Stimulated activated CD4-positive, alpha-beta T cell treated with anti-CD3 and anti-CD28 coated beads, Interleukin-12 subunit alpha, Interleukin-12 subunit beta, amount 100 ng/mL, for 48 hours (primary cell): ENCODE measurements at places on chromosomes 5 and 9.

DNA sequence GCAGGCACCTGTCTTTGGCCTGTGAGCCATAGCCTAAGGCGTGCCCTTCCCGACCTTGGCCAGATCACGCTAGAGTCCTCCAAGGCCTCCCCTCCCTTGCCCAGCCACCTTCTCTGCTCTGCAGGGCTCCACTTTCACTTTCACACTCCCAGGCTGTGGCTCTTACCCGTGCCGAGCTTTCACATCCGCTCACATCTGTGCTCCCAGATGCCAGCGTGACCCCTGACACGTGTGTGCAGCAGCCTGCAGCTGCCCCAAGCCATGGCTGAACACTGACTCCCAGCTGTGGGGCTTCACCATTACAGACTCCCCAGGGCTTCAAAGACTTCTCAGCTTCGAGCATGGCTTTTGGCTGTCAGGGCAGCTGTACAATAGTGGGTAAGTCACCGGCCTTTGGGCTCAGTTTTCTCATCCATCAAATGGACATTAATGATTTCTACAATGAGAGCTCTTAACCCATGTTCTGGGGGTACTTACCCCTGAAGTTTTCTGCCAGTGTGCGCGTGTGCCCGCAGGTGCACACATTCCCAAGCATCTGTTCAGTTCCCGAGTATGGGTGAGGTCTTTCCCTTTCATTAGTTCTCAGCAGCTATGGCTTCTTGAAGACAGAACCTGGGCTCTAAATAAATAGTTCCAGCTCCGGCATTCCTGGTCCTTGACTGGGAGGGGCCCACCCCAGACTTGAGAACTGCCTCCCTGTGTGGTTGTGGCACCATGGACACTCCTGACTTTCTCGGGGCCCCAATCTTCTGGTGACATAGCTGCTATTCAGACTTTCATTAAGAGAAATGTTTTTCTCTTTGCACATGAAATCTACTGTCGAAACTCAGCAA is 118.6 kb downstream of the RGS3 start:
- peak; percentile 63 for DNase-seq

DNA sequence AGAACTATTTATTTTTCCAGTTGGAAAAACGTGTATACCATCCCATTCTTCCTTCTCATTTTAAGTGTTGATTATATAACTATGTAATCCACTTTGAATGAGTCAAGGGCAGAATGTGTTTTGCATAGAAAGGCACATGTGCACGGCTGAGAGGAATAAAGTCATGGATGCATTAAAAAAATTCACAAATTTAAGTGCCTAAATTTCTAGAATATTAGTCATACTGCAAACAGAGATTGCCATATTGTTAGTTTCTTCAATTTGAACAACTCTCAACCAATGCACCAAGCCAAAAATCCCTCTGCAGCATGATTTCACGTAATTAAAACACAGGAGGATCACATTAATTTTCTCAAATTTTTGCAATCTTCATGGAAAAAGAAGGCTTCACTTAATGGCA is 166.3 kb downstream of the MPDZ start:
- no peak for DNase-seq

DNA sequence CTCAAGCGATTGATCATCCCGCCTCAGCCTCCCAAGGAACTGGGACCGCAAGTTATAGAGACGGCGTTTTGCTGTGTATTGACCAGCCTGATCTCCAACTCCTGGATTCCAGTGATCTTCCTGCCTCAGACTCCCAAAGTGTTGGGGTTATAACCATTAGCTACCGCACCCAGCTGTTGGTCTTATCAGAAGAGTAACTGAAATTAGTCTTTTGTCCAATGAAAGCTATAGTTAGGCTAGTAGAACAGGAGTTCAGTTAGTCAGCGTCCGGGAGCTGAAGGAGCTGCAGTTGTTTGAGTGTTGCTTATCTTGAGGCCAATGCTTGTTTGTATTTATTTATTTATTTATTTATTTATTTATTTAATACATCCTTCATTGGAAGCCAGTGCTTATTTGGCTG is 3.2 kb upstream of the MIGA2 start:
- DNase-seq: no peak

DNA sequence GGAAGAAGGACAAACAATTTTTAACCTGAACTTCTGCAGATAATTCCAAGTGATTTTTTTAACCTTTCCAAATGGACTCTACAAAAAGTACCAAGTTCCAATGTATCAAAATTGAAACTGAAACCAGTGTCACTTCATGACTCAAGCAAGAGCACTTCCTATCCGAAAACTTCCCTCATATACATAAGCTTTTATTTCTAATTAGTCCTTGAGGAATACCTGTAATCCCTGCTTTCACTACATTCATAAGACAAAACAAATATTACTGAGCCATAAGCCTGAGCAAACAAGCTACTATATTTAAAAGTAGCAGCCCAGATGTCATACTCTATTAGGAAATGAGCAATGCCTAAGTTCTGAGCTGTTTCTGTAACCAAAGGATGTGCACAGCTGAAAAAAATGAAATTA is 224.4 kb downstream of the EBF1 start:
- DNase-seq: no peak

DNA sequence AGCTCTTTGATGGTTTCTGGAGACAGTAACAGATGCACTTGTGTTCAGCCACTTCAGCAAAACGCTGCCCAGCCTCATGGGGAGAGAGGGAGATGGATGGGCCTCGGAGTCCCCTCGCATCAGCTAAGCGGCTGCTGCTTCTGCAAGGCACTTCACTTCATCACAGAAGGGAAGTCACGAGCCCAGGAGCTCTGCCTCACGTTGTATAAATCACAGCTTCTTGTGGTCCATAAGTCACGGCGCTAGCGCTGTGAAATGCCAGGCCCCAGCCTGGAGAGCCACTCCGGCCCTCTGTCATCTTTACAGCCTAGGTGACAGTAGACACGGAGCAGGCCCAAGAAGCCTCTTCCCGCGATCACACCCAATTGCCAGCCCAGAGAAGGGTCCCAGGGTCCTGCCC is 23.4 kb downstream of the DBH start:
- DNase-seq: no peak

DNA sequence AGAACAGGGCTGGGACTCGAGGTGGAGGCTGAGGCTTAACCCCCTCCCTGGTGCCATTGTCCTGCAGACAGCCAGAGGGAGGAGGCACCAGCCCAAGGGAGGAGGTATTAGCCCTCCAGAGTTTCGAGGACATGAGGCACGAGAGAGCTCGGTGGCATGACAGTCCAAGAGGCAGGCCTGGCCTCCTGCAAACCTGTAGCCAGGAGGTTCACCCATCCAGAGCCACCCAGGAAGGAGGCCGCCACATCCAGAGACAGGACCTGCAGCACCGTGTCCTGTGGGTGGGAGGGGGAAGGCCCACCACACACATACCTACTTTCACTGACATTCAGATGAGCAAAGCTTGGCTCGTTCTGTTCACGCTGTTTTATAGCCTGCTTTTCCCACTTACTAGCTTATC is 75.2 kb upstream of the ADAMTS2 start:
- no peak for DNase-seq

DNA sequence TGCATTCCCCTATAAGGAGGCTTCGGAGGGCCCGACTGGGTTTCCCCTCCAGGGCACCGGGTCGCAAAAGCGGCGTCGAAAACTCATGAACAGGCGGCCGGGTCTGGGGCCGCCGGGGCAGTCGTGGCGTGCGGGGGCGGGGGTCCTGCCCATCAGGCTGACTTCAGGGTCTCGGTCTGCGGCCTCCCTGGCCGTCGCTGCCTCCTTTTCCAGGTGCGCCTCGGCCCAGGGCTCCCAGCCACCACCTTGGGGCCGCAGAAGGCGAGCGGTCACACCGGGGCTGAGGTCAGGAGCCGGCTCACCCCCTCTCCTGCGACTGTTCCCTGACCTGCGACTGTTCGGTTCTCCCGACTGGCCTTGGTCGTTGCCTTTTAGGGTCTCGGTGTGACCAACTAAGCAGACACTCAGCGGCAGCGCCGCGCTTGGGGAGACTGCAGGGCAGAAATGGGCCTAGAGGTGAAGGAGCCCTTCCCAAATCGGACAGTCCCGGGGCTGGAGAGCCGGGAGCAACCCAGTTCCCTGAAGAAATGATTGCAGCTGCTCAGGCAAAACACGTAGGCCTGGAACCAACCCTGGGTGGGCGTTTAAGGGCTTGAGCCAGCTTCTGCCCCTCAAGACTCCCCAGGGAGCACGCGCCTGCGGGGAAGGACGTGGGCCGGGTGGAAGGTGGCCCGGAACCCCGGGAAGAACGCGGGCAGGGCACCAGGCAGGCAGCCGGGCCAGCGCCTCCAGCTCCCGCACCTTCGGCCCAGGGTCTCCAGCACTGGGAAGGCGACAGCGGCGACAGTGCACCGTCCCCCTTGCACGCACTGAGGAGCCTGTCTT is 11.2 kb downstream of the IRX2 start:
- no peak for DNase-seq

DNA sequence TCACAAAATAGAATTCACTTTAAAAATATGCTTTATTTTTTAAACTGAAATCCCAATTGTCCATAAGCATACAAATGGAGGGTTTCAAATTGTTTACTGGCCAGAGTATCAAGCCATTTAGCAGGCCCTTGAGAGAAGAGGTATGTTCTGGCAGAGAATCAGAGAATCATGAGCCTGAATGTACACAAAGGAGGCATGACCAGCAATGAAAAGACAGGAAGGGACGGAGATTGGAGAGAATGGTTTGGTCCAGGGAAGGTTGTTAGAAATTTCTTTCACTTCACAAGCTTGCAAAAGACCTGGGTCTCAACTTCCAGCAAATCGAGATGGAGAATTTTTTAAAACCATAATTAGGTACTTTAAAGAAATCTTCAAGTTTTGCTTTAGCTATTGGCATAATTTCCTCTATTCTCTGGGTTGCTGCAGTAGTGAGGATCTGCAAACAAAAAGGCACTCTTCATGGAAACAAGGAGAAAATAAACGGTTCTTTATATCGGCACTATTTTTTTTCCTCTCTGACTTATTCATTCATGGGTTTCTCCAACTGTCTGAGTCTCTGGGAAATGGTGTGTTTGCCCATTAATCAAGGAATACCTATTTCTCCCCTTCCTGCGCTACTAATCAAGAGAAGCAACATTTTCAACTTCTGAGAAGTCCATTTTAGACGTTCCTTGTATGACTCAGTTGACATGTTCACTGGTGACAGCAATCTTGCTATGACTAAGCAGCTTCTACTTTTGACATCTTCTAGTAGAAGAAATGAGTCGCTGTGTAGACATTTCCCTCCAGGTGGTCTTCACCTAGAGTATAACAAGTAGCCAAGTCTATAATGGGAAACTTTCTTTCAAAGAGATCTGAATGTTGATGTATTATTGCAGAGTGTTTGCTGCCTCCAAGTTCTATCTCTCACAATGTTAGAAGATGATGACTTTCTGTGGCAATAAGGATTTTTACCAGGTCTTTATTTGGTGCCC is 23.1 kb upstream of the ERCC6L2 start:
- no peak for DNase-seq

DNA sequence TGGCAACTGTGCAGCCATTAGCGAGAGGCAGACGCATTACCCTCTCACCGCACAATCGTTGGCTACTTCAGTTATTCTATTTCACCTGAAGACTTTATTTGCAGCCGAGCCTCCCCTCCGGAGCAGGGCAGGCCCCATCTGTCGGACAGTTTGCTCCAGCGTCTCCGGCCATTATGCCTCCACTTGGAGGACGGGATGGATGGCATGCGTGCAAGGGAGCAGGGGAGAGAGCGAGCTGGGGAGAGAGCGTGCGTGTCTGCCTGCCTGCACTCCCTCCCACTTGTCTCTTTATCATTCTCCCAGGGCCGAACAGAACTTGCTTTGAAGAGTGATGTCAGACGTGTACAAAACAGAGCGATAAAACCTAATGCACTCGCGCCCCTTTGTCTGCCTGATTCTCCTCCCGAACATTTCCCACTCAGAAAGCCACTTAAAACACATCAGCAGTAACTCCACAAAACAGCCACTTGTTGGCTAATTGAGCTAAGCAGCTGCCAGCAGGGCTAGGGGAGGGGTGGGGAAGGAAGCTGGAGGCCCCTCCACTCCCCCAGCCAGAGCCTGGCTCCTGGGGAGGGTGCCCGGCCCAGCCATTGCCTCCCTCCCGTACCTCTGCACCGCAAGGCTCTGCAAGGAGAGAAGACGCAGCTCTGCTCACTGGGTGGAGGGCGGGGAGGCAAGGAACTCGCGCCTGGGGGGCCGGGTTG is 43.4 kb upstream of the FUBP3 start:
- DNase-seq: no peak

GRCh38 chr9:94639061-94639998 is at the start of gene FBP1:
Gene FBP1, minus strand, starts transcription at chr9:94639518. Its CDS starts 208 bp downstream, at chr9:94639310.
- no peak for DNase-seq
